ENCODE measurements at places on chromosomes 5 and 9. TPM values are rescaled to one million over a fixed set of nuclear protein-coding genes. Genes with fewer than 3 reads are reported as not detected.

GRCh38 chr9:128473104-128473503 lies 17.3 kb downstream of the ODF2 start:
- H3K36me3 ChIP-seq = no peaks in the 10 kb centered on the region
- DNase-seq = no peak
- H3K27ac ChIP-seq = no peak overlapping the region
- no peaks in the 10 kb centered on the region for H3K4me1 ChIP-seq
- H3K4me3 ChIP-seq = no peak overlapping the region
- H3K27me3 ChIP-seq = no peaks in the 10 kb centered on the region

- H3K27me3 ChIP-seq = no peaks in the 10 kb centered on the region
- H3K27ac ChIP-seq = no peak overlapping the region
- H3K36me3 ChIP-seq = no peaks in the 10 kb centered on the region
- H3K4me3 ChIP-seq = no peak overlapping the region
Measured at GRCh38 chr5:172436879-172437369, 17.4 kb downstream of the SH3PXD2B start.

DNA sequence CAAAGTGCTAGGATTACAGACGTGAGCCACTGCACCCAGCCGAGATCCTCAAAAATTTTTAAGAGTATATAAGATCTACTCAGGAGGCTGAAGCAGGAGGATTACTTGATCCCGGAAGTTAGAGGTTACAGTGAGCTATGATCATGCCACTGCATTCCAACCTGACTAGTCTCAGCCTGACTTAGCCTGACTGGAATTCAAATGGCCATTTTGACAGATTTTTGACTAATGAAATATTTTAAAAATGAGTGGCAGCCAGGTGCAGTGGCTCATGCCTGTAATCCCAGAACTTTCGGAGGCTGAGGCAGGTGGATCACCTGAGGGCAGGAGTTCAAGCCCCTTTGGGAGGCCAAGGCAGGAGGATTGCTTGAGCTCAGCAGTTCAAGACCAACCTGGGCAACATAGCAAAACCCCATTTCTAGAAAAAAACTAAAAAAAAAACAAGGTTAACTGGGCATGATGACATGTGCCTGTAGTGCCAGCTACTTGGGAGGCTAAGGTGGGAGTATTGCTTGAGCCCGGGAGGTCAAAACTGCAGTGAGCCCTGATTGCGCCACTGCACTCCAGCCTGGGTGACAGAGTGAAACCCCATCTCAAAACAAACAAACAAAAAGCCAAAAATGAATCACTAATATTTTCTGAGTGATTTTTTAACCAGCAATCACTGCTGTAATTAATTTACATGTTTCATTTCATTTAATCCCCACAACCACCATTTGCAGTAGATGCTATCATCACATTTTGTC lies 16.6 kb downstream of the ATOX1 start:
- DNase-seq = no peak
- H3K27me3 ChIP-seq = no peaks in the 10 kb centered on the region
- no peak overlapping the region for H3K4me3 ChIP-seq
- no peaks in the 10 kb centered on the region for H3K36me3 ChIP-seq
- H3K27ac ChIP-seq = no peak overlapping the region

- no peak overlapping the region for H3K27ac ChIP-seq
- peak overlapping the region; percentile 65 for H3K4me3 ChIP-seq
- H3K27me3 ChIP-seq = peaks cover 23% of the 10 kb centered on the region
- peaks cover 15% of the 10 kb centered on the region for H3K4me1 ChIP-seq
Measured at GRCh38 chr9:101485924-101486692, 47.5 kb upstream of the RNF20 start.

DNA sequence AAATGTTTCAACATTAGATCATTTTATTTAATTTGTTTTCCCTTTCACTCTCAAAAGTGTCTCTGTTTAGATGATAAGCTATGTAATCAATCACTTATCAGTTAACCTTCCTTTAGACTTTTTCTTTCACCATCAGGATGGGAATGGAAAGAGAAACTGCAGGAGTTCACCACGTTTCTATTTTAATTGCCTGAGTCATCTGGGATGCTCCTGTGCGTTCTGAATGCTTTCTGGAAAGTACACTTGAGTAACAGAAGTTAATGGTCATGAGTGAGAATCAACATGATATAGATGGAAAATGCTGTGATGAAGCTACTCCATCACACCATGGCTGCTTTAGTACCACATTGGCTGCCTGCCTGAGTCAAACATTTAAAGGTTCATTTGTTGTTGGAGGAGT lies 783.3 kb upstream of the CDH9 start:
- no peaks in the 10 kb centered on the region for H3K36me3 ChIP-seq
- DNase-seq = no peak
- no peaks in the 10 kb centered on the region for H3K27me3 ChIP-seq
- no peaks in the 10 kb centered on the region for H3K4me1 ChIP-seq
- no peak overlapping the region for H3K4me3 ChIP-seq
- H3K27ac ChIP-seq = no peak overlapping the region

DNA sequence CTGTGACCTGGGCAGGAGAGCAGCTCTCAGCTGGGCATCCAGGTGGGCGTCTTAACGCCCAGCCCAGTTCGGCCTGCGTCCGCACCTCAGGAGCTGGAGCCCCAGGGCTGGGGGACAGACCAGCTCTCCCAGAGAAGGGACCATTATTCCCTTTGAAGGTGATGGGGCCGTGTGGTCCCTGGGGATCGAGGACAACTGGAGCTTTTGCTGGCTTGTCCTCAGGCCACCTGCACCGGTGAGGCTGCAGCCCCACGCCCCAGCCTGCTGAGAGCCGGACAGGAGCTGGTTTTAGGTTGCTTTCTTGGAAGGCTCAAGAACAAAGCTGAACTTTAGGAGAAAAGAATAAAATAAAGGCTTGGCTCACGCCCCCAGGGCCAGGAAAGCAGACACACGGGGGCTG lies 40.9 kb downstream of the NACC2 start:
- no peaks in the 10 kb centered on the region for H3K36me3 ChIP-seq
- peaks cover 19% of the 10 kb centered on the region for H3K27me3 ChIP-seq
- no peak overlapping the region for H3K27ac ChIP-seq
- peaks cover 46% of the 10 kb centered on the region for H3K4me1 ChIP-seq
- DNase-seq = no peak

- peak; percentile 26 for DNase-seq
- no peak overlapping the region for H3K27ac ChIP-seq
- no peaks in the 10 kb centered on the region for H3K36me3 ChIP-seq
- H3K4me1 ChIP-seq = peaks cover 30% of the 10 kb centered on the region
- no peaks in the 10 kb centered on the region for H3K27me3 ChIP-seq
- H3K4me3 ChIP-seq = no peak overlapping the region
Measured at GRCh38 chr9:13282998-13283397, 3.5 kb upstream of the MPDZ start.

- DNase-seq = no peak
- H3K4me3 ChIP-seq = no peak overlapping the region
- H3K36me3 ChIP-seq = no peaks in the 10 kb centered on the region
- no peak overlapping the region for H3K27ac ChIP-seq
- no peaks in the 10 kb centered on the region for H3K4me1 ChIP-seq
Measured at GRCh38 chr5:173065155-173065554, 9.0 kb downstream of the CREBRF start.

GRCh38 chr5:44257653-44258365 lies 131.4 kb downstream of the FGF10 start:
- H3K4me1 ChIP-seq = peaks cover 13% of the 10 kb centered on the region
- H3K4me3 ChIP-seq = no peak overlapping the region
- no peaks in the 10 kb centered on the region for H3K36me3 ChIP-seq
- no peaks in the 10 kb centered on the region for H3K27me3 ChIP-seq

GRCh38 chr5:63958654-63959053 lies 3.6 kb downstream of the HTR1A start:
- DNase-seq = peak; percentile 65
- H3K27me3 ChIP-seq = peaks cover 36% of the 10 kb centered on the region
- H3K4me3 ChIP-seq = peak overlapping the region; percentile 56
- H3K27ac ChIP-seq = peak overlapping the region; percentile 14

DNA sequence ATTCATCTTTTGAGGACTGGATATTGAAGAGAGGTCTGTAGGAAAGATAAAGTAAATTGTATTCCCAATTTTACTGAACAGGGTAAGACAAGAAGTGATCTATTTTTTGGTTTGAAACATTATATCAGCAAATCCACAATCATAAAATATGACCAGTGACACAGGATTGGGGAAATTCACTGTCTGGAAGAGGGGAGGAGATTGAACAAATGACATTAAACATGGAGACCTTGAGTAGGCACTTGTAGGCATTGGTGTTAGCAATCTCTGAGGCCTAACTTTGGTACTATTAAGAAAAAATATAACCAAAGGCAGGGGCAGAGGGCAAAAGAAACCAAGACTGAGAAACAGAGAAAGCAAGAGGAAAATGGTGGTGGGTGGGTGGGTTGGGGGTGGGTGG lies 132.6 kb upstream of the TMEM161B start:
- no peaks in the 10 kb centered on the region for H3K36me3 ChIP-seq
- H3K4me3 ChIP-seq = no peak overlapping the region
- H3K27ac ChIP-seq = no peak overlapping the region

GRCh38 chr5:27191786-27192510 lies 153.6 kb upstream of the CDH9 start:
- no peaks in the 10 kb centered on the region for H3K36me3 ChIP-seq
- no peaks in the 10 kb centered on the region for H3K4me1 ChIP-seq
- H3K27ac ChIP-seq = no peak overlapping the region
- no peak for DNase-seq
- H3K27me3 ChIP-seq = no peaks in the 10 kb centered on the region

- no peaks in the 10 kb centered on the region for H3K27me3 ChIP-seq
- no peak for DNase-seq
- no peaks in the 10 kb centered on the region for H3K4me1 ChIP-seq
- no peak overlapping the region for H3K4me3 ChIP-seq
- H3K27ac ChIP-seq = no peak overlapping the region
Measured at GRCh38 chr9:14780251-14780650, 57.7 kb upstream of the CER1 start.

DNA sequence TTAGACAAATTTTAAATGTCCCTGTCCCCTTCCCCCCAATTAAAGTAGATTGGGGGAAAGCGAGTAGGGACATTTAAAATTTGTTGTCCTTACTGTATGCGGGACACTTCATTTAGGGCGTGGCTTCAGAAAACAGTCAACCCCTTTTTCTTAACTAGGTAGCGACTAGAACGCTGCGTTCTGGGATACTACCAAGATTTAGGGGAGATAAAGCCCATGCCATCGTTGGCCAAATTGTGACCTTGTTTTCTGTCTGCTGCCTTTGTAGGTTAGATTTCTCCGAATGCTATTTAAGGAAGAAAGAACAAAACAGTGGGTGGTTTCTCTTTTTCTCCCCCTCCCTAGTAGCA lies 1.2 kb downstream of the CKS2 start:
- H3K4me1 ChIP-seq = peaks cover 41% of the 10 kb centered on the region
- H3K36me3 ChIP-seq = peaks cover 24% of the 10 kb centered on the region
- H3K27ac ChIP-seq = peak overlapping the region; percentile 98
- peak; percentile 47 for DNase-seq

DNA sequence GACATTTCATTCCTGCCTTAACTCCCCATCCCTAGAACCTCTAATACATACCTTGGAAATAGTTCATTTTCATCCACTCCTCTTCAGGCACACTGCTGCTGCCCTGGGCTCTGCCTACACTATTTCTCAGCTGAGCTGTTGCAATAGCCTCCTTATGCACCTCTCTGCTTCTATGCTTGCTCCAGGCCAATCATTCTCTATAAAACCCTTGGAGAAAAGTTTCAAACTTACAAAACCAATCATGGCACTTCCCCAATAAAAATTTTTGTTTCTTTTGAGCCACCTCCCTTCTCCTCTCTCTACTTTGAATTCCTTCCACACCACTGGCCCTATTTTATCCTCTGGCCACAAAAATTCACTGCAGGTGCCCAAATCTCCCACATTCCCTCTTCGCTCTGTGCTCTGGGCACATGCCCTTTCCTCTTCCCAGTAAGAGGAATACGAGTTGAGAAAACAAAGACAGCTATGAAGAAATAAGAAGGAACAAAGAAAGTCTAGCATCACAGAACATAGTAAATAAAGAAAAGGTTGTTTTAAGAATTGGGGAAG lies 301.4 kb downstream of the ELAVL2 start:
- no peaks in the 10 kb centered on the region for H3K27me3 ChIP-seq
- peaks cover 8% of the 10 kb centered on the region for H3K4me1 ChIP-seq
- no peak overlapping the region for H3K4me3 ChIP-seq
- H3K36me3 ChIP-seq = no peaks in the 10 kb centered on the region

- H3K27me3 ChIP-seq = no peaks in the 10 kb centered on the region
- no peaks in the 10 kb centered on the region for H3K4me1 ChIP-seq
- H3K4me3 ChIP-seq = no peak overlapping the region
- peak; percentile 59 for DNase-seq
- H3K36me3 ChIP-seq = no peaks in the 10 kb centered on the region
Measured at GRCh38 chr5:131109540-131110255, 55.4 kb downstream of the HINT1 start.

GRCh38 chr9:133690081-133690561 lies 48.0 kb downstream of the SARDH start:
- H3K27ac ChIP-seq = no peak overlapping the region
- no peaks in the 10 kb centered on the region for H3K27me3 ChIP-seq
- DNase-seq = no peak
- no peaks in the 10 kb centered on the region for H3K4me1 ChIP-seq

DNA sequence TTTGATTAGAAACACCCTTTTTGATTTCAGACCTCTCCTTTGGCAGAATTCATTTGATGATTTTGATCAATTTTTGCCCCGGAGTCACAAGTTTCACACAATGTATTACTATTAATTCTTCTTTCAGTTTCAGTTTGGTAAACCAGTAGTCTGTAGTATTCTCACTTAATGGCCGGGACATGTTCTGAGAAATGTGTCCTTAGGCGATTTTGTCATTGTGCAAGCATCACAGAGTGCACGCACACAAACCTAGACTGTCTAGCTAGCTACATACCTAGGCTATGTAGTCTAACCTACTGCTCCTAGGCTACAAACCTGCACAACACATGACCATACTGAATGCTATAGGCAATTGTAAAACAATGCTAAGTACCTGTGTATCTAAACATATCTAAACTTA lies 662.5 kb downstream of the IRX1 start:
- no peaks in the 10 kb centered on the region for H3K36me3 ChIP-seq
- H3K27ac ChIP-seq = no peak overlapping the region
- H3K4me1 ChIP-seq = no peaks in the 10 kb centered on the region

GRCh38 chr5:124927735-124928134 lies 181.3 kb upstream of the ZNF608 start:
- peaks cover 16% of the 10 kb centered on the region for H3K4me1 ChIP-seq
- H3K27me3 ChIP-seq = no peaks in the 10 kb centered on the region
- no peak overlapping the region for H3K4me3 ChIP-seq
- DNase-seq = no peak
- H3K36me3 ChIP-seq = no peaks in the 10 kb centered on the region

DNA sequence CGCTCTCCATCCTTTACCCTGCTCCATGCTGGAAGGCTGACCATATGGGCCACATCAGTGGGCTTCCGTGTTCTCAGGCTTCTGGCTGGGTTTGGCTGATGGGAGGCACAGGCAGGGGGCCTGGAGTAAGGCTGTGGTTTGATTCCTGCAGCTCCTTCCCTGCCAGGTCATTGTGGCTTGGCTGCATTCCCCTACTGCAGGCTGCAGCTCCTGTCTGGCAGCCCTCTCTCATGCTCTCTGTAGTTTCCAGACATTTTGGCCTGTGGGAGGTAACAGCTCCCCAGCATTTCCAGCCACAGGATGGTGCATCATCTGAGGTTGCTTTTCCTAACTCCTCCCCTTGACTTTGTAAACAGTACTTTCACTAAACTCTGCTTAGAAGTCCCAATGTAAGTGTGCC lies 102.0 kb upstream of the PTPN3 start:
- H3K27me3 ChIP-seq = no peaks in the 10 kb centered on the region
- no peak for DNase-seq
- no peak overlapping the region for H3K4me3 ChIP-seq
- no peaks in the 10 kb centered on the region for H3K36me3 ChIP-seq
- H3K4me1 ChIP-seq = peaks cover 9% of the 10 kb centered on the region

RNF183 gene
- 0.09 TPM for total RNA-seq

MYMK gene
- not detected for total RNA-seq

ALDOB gene
- not detected for total RNA-seq

BAAT gene
- 0.09 TPM for total RNA-seq

SPAG8 gene
- 1.6 TPM for total RNA-seq

ANKRD18A gene
- total RNA-seq = 2.3 TPM

SLC34A1 gene
- total RNA-seq = not detected

DMRTA1 gene
- 21.3 TPM for total RNA-seq

FOXI1 gene
- total RNA-seq = not detected

C1QTNF2 gene
- 0.06 TPM for total RNA-seq

MAPKAP1 gene
- total RNA-seq = 56.6 TPM
